ENCODE measurements at places on chromosomes 5 and 9.

GRCh38 chr9:124467410-124468060 is 17.3 kb downstream of the ADGRD2 start:
- DNase-seq = peak; percentile 29

GRCh38 chr9:106733828-106734380 is 129.1 kb upstream of the ZNF462 start:
- DNase-seq = no peak

DNA sequence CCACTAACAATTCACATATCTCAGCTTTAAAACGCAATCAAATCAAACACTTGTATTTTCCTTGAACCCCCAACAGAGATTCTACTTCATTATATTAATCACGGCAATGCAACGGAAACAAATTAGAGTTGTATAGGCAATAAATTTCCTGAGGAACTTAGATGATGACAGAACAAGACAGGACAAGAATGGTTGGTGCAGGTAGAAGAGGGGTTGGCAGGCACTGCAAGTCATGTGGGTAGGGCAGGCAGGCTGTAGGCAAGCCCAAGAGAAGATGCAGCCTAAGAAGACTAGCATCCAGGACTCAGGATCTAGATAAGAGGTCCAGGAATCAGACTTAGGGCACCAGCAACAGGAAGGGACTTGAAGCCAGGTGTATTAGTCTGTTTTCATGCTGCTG is 16.6 kb upstream of the FEM1C start:
- DNase-seq = no peak

- no peak for DNase-seq
Measured at GRCh38 chr9:112439825-112440224, 46.8 kb upstream of the KIAA1958 start.

- DNase-seq = no peak
Measured at GRCh38 chr9:19799784-19800183, 10.9 kb upstream of the SLC24A2 start.

DNA sequence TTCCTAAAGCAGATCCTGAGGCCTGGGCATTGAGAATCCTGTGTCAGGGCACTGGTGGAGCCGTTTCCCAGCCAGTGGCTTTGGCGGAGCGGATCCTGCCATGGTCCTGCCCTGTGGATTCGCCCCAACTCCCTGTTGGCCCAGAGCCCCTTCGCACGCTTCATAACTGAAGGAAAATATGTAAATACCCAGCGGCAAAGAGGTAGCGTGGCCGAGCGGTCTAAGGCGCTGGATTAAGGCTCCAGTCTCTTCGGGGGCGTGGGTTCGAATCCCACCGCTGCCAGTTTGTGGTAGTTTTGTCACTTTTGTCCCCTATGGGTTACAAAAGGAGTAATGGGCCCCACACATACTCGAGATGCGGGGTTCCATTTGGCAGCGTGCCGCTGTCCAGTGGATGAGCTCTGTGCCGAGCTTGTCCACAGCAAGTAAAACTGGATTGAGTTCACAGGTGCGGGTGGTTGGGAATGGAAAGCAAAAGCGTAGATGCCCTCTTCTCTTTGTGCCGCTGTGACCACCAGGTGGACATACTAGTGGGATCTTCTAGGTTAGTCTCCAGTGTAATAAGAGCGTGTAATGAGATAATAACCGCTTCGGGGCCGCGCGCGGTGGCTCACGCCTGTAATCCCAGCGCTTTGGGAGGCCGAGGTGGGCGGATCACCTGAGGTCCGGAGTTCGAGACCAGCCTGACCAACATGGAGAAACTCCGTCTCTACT is 17.3 kb downstream of the TRIM7 start:
- peak; percentile 84 for DNase-seq

DNA sequence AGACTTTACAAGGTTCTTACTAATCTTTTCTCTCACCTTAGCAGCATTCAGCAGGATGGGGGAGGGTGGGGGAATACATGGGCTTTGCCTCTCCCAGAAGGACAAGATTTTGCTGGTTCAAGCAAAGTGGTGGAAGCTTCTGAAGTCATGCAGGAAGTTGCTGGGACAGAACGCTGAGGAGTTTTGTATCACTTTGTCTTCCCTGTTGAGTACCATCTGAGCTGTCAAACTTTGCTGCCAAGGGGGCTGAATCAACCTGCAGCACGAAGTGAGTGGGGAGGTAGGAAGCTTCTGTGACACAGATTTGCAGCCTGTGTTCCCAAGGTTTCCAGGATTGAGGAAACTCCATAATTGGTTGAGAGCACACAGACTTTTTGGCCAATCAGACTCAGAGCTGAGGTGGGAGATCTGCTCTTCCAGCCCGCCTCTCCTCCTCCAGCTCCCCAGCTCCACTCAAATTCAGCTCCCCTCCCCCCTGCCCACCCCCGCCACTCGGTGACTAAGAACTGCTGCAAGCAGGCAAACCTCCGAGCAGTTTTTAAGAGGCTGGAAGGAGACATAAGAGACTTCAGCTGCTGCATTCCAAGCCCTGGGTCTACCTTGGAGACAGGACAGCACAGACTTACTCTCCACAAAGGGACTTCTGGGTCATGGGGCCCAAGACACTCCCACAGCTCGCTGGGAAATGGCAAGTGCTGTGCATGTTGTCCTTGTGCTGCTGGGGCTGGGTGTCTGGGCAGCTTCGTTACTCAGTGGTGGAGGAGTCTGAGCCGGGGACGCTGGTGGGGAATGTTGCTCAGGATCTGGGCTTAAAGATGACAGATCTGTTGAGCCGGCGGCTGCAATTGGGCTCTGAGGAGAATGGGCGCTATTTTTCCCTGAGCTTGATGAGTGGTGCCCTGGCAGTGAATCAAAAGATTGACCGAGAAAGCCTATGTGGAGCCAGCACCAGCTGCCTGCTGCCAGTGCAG is at the start of gene PCDHGC5:
PCDHGC5 (plus strand) TSS at position 491 of the 971 bp plus-strand sequence; CDS start at position 651, 160 bp downstream.
- no peak for DNase-seq

DNA sequence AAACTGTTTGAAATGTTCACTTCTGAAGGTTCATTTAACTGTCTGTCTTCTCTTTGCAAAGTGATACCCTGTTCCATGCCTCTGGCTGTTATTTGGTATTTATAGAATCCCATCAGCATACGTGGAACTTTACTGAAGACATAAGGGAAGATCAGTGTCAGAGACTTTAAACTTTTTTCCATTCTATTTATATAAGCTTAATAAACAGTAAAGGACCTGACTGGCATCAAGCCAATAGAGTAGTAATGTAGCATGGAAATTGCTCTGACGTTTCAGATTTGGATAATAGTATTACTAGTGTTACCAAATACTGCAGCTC is 94.9 kb upstream of the MINAR2 start:
- DNase-seq = no peak

DNA sequence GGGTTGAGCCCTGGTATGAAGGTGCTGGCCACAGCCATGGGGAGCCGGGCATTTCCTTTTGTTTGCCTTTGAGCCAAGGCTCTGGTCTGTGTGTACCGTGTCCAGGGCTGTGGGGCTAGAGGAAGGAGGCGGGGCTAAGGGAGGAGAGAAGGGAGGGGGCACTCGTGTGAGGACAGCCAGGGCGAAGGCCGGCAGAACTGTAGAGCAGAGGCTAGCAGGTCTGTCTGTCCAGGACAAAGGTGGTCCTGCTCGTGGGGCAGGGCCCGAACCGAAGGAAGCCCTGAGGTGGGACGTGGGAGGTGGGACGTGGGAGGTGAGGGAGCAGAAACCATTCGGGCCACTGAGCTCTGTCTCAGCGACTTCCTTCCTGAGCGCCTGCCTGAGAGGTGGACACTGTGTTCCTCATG is 41.3 kb upstream of the TESK1 start:
- peak; percentile 68 for DNase-seq

DNA sequence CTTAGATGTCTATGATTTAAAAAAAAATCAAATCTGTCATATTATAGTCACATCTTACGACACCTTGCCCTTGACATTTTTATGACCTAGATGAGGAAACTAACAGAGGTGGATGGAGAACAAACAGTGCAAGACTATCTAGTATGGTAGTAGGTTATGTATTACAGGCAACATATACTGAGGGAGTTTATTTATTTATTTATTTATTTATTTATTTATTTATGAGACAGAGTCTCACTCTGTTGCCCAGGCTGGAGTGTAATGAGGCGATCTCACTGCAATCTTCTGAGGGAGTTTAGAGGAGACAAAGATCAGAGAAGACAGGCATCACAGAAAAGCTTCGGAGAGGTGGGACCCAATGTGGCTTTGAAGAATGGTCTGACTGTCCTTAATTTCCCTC is 4.5 kb upstream of the PBX3 start:
- no peak for DNase-seq

GRCh38 chr5:178740921-178741320 is 10.5 kb upstream of the ZNF354A start:
- no peak for DNase-seq

DNA sequence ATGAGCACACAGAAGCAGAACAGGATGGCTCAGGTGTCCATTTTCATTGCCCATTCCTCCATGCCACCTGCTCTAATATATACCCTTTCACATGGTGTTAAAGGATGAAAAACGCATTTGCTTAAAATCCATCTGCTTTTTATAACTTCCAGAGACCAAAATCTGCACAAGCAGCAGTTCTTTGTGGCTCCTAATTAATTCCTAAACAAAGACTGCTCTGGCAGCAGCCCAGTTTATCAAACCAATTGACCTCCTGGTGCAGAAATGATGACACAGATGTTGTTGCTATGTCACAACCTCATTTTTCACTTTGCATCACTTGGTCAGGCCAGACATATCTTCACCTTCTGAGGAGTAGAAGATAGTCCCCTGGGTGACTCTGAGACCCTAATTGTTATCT is 141.2 kb downstream of the ASTN2 start:
- no peak for DNase-seq

- DNase-seq = no peak
Measured at GRCh38 chr5:72035831-72036230, 71.4 kb upstream of the MAP1B start.

- no peak for DNase-seq
Measured at GRCh38 chr5:180140079-180140554, 68.6 kb upstream of the RNF130 start.

GRCh38 chr9:125986966-125987365 is 239.8 kb downstream of the PBX3 start:
- DNase-seq = no peak

DNA sequence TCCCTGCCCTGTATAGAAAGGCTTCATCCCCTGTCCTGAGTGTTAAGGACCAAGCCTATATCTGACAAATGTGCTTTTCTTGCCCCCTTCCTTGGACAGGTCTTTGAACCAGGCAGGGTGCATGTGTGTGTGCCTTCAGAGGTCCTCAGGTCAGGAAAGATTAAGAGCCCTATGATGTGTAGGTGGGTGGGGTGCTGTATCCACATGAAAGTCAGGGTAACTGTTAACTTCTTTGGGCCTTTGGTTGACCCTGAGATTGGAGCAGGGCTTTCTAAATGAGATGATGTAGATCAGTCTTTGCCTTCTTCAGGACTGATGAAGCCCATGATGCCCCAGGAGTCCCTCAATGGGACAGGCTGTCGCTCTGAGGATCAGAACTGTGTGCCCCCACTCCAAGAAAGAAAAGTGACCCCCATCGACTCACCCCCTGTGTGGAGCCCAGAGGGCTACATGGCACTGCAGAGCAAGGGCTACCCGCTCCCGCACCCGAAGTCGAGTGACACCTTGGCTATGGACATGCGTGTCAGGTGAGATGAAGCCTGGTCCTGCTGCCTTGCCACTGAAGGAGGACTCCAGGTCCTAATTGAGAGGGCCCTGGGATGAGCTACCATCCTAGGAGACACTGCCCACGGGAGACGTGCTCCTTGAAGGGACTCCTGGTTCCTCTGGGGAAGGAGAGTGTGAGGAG is 29.4 kb upstream of the POMT1 start:
- DNase-seq = no peak

GRCh38 chr9:130325921-130326320 is 60.4 kb downstream of the HMCN2 start:
- no peak for DNase-seq

- DNase-seq = no peak
Measured at GRCh38 chr5:79261897-79262296, 26.0 kb downstream of the JMY start.

DNA sequence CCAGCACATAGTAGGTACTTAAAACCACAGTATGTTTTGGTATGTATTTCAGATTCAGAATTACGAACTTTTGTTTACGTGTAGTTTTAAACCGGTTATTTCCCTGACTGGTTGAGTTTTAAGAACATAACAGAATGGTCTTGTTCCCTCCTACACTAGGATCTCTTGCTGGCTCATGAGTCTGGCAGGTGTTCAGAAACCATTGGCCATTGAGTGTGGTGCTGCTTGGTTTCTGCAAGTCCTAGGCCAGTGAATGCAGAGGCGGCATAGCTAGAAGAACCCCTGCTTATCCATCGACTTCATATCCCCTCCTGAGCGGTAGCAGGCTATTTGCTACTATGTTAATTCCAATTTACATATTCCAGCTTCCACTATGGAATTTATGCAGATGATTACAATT is 65.6 kb downstream of the GPR21 start:
- no peak for DNase-seq

- no peak for DNase-seq
Measured at GRCh38 chr5:95216136-95216955, 68.5 kb downstream of the MCTP1 start.

GRCh38 chr5:124908581-124909451 is 162.4 kb upstream of the ZNF608 start:
- DNase-seq = no peak

- DNase-seq = peak; percentile 86
Measured at GRCh38 chr5:172800088-172800551, 29.1 kb upstream of the DUSP1 start.

DNA sequence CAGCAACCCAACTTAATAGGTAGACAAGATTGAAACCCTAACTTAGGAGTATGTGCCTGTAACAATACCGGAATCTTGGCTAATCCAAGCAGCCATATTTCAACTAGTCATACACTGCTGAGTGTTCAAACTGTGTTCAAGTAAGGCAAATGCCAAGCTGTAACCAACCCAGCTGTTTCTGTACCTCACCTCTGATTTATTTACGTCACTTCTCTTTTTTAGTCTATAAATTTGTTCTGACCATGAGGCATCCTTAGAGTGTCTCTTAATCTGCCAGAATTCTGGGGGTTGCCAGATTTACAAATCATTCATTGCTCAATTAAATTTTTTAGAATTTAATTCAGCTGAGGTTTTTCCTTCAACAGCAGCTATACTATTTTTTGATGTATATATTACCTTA is 723.2 kb downstream of the CDH18 start:
- no peak for DNase-seq
